ENCODE measurements at places on chromosomes 3 and 15.
A peak's percentile ranks its signal among the peaks of the same experiment; 100 is the strongest.

GRCh38 chr3:194931347-194931746 lies 245.7 kb downstream of the FAM43A start:
- no peak for DNase-seq

- no peak for DNase-seq
These were observed 108.4 kb downstream of the ADAMTSL3 start for GRCh38 chr15:83762367-83762766.

DNA sequence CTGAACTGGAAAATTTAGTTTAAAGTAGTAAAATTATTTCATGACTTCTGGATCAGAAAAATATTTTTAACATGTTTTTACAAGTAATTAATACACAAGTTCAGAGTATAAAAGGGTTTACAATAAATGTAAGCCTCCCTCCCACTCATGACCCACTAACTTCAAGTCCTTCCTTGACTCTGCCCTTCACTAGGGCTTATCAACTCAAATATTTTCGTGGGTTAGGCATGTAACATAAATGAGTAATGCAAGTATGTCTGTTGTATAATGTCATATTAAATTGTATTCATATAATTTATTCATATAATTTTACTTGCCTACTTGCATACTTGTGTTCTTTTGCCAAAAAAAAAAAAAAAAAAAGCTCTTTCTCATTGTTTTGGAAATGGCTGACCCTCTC lies 3.4 kb upstream of the OPA1 start:
- no peak for DNase-seq

- no peak for DNase-seq
These were observed 318.4 kb downstream of the LPP start for GRCh38 chr3:188472336-188472735.

- DNase-seq, result no peak
These were observed 28.9 kb downstream of the MGA start for GRCh38 chr15:41689083-41689482.

DNA sequence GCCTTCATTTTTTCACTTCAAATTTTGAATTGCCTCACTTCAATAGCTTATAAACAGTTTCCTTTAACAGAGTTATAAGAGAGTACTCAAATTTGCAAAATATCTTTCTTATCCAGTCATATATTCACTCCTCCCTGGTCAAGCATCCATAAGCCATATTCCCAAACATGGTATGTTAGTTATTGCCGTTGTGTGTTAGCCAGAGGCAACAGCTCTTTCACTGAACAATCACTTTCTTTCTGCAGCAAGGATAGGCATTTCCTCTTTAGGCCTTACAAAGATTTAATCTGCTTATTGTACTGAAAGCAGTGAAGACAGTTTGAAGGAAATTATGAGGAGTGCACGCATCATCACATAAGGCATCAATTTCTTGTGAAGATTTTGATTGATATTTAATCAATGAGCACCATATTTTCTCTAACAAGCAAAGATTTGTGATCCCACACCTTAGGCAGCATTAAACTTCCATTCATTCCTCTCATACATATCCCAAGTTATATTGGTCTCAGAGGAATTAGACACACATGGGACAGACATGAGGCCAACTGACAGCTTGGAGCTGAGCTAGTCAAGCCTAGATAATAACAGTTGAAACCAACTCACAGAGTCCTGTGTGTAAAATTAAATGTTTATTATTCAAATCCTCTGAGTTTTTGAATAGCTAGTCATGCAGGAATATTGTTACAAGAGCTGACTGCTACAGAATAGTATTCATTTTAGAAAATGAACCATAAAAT lies 80.0 kb upstream of the EPHA6 start:
- DNase-seq, result no peak

GRCh38 chr3:73029321-73029796 lies 32.1 kb upstream of the EBLN2 start:
- DNase-seq, result no peak

GRCh38 chr3:193563426-193563825 lies 8.7 kb upstream of the ATP13A4 start:
- DNase-seq, result no peak

GRCh38 chr15:40088929-40089755 lies 19.5 kb downstream of the BMF start:
- no peak for DNase-seq

DNA sequence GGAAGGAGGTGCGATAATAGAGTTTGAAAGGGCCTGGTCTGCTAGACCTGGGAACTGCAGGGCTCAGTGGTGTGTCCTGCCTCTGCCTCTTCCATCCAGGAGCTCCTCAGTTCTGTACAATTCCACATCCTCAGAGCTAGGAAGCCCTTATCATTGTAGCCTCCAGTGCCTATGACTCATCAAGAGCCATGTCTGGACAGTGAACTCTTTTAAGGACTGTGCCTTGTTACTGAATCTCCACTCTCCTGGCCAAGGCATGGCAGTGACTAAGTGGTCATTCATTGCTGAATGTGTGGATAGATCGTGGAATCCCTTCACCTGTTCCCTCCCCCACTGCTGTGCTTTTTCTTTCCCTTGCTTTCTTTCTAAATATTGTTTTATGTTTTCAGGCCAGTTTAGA lies 2.9 kb downstream of the TIMP4 start:
- no peak for DNase-seq

GRCh38 chr15:42387603-42388002 lies 28.3 kb downstream of the CAPN3 start:
- DNase-seq, result no peak

DNA sequence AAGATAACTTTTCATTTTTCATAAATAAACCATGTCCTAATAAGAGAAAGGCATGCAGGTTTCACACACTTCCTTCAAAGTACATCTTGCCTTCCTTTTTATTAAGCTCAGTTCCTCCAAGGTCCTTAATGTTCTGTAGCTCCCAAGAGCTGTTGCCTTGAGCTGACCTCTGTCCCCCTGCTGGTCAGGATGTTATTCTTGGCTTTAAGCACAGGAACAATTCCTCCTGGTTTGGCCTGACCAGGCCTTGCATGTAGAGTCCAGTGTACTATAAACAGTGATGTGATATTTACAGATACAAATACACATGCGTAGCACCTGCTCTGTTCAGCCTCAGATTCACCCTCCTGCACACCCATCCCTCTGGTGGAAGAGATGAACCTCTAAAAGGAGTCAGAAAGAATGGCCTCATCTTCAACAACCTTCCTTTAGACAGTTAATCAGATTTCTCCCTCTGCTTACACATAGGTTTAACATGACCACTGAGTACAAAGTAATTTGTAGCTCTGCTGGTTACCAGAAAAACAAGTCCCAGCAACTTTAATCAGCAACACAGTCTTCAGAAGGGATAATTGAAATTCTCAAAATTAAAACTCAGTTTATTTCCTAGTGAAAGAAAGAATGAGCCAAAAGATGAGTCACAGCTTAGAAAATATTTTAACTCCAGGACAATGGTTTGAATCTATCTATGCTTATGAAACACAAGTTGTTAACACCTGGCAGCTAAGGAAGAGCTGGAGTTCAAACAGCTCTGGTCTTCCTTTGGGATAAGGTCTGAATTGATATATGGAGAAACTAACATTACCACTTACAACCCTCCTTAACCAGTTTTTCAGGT lies 46.5 kb downstream of the PTPN9 start:
- DNase-seq, result peak; percentile 22

GRCh38 chr3:13081603-13082360 lies 8.6 kb upstream of the IQSEC1 start:
- no peak for DNase-seq

GRCh38 chr3:127455541-127456450 lies 134.7 kb downstream of the TPRA1 start:
- DNase-seq, result peak; percentile 52

DNA sequence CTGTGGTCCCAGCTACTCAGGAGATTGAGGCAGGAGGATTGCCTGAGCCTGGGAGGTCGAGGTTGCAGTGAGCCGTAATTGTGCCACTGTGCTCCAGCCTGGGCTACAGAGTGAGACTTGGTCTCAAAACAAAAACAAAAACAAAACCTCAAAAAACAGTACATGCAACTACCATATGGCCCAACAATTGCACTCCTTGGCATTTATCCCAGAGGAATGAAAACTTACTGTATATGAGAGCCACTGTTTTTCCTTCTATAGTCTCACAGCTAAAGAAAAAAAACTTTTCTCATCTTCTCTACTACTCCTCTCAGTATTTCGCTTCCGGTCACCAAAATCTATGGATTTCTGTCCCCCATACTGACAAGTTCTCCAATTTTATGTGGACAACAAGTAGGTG lies 84.3 kb downstream of the FLNB start:
- DNase-seq, result no peak

- DNase-seq, result no peak
These were observed 13.1 kb downstream of the SLC6A6 start for GRCh38 chr3:14415501-14415900.

Measured in left renal pelvis (tissue), 4 donors.